ENCODE measurements at places on chromosomes 6 and 20.
A peak's percentile ranks its signal among the peaks of the same experiment; 100 is the strongest.

DNA sequence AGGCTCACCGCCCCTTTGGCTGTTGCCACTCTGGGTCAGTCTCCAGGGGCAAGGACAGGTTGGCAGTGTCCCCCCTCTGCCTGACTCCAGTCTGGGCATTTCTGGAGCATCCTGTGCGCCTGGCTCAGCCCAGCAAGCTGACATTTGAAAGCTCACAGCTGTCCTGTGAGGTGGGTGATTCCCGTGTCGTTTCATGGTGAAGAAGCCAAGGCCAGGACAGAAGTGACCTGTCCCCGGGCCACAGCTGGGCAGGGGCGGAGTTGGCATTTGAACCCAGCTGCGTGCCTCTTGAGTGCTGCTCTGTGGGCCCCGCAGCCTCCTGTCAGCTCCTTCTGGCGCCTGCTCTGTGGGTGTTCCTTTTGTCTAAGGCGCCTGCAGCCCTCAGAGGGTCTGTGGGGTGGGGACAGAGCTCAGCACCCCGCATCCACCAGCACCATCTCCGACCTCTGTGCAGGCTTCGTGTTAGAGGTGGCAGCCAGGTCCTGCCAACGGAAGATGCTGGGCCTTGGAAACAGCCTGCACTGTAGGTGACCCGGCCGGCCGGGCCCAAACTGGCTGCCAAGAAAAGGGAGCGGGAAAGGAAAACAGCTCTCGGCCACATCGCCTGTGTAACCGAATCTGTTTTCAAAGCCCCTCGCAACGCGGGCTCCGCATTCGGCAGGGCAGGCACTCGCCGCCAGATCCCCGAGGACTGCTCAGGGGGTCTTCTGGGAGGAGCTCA is 5.8 kb upstream of the GATA5 start:
- no peak for DNase-seq

DNA sequence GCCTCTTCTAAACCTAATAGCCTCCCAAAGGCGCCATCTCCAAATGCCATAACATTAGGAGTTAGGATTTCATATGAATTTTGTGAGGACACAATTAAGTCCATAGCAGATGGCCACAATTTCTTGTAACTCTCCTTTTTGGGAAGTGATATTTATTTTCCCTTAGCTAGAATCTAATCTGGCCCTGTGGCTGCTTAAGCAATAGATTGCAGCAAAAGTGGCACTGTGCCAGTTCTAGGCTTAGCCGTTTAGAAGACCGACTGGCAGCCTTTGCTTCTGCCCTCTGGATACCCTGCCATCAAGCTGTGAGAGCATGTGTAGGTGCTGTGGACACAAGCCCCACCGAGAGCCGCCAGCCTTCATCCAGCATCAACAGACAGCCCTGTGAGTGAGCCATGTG is 15.9 kb upstream of the ADGB start:
- peak; percentile 75 for DNase-seq

DNA sequence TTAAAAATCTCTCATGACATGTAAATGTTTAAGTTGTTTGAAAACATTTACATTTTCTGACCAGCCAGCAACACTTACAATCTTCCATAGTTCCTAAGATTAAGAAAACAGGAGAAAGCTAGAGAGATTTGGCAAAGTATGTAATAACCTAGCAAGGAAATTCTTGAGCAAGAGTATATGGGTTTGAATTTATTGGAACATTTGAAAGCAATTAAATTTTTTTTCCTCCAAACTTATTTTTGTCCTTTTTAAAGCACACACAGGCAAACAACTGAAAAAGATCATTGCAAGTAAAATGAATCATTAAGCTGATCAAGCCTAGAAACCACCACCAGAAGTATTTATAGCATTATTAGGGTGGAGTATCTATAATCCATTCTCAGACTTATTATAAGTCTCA is 20.1 kb upstream of the ZNF217 start:
- DNase-seq: no peak

GRCh38 chr20:20520776-20521175 is 152.9 kb downstream of the INSM1 start:
- DNase-seq: no peak

- peak; percentile 62 for DNase-seq
These were observed 2.0 kb downstream of the SPAG4 start for GRCh38 chr20:35617397-35618262.

- no peak for DNase-seq
These were observed 98.1 kb upstream of the SALL4 start for GRCh38 chr20:51900443-51900842.

- no peak for DNase-seq
These were observed 171.7 kb upstream of the LAMP5 start for GRCh38 chr20:9342651-9343050.

GRCh38 chr20:54543369-54543768 is 68.0 kb downstream of the DOK5 start:
- DNase-seq: no peak

DNA sequence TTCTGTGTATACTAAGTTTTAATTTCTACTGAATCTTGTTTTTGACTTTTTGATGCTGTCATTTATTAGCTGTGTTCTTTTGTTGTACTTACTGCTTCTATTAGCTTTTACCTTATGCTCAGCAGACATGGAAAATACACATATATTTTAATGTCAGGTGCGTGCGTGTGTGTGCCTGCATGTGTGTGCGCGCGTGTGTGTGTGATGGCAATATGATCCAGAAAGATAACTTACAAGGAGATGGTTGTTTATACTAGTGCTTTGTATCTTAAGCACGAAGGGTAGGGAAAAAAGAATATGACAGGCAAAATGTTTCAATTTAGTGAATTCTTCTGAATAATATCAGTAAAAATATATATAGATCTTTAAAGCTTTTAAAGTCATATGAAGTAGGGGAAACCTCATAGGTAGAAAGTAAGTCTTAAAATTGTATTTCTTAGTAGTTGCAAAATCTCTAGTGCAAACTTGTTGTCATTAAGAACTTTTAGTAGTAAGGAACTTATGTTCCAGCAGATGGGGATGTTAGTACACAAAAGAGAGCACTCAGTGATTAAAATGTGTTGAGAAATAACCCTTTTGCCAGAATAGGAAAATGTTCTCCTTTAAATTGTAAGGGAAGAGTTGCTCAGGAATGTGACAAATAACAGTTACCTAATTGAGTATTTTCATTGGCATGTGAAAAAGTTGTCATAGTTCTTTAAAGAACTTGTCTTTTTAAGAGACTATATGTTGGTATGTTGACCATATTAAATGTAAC is 13.2 kb downstream of the QKI start:
- DNase-seq: no peak

- DNase-seq: no peak
These were observed 83.3 kb downstream of the GMDS start for GRCh38 chr6:2162079-2162445.

DNA sequence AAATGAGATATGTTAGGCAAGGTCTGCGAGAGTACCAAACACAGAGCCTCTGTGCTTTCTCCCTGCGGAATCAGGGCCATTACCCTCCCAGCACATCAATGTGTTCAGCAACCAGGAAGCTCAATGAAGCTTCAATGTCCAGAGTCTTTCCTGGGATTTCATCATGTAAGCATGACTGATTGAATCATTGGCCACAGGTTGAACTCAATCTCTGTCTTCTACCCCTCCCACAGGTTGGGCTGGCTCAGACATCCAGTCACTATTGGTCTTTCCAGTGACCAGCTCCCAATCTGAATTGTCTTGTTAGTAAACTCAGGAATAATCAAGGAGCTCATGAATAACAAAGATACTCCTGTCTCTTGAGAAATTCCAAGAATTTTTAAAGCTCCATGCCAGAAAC is 2.7 kb upstream of the DTD1 start:
- DNase-seq: no peak

DNA sequence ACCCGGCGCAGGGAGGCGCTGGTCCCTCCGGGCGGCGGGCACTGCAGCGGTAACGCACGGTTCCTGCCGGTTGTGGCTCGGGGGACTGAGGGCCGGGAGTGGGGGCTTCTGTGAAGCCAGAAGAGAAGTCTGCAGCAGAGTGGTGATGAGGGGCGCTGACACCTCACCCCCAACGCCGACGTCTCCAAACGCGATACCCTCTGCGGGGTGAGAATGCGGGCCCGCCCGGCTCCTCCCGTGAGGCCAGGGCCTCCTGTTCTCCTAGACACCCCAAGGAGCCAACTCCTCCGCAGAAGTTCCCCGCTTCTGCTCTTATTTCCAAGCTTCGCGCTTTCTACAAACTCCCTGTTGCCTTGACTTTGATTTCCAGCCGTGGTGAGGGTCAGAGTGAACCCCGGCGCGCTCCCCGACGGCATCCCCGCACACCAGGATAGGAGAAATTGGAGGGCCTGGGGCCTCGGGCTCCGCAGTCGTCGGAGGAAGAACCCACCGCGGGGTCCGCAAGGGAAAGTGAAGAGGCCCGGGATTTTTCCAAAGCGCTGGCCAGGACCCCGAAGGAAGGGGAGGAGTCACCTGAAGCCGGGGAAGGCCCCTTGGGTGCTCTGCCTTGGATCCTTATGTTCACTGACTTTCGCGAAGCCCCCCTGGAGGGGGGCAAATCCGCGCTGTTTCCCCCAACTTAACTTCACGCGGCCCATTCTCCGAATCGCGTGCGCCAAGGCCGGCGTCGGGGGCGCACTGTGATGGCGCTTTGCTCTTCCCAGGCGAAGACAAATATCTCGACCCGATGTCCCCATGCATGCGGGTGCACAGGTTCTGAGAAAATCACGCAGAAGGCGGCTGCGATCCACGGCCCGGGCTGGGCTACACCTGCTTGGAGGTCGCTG is 3.1 kb upstream of the INSM1 start:
- DNase-seq: no peak

DNA sequence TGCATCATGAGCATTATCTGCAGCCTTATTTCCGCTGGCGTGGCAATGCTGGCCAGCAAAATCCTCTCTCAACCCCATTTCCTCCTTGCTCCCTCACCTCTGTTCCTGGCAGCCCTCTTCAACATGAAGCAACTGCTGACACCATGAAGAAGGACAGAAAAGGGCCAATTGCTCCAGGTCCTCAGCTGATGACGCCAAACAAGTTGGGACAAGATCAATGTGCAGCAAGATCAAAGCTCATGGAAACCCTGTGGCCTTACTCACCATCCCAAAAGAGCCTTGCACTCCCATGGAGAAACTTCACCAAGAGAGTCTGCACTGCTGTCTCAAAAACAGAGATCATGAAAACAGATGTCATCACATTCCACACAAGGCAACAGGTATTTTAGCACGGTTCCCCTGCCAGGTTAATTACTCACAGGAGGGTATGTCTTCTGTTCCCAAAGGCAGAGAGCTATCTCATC is 7.4 kb downstream of the GFOD1 start:
- no peak for DNase-seq

DNA sequence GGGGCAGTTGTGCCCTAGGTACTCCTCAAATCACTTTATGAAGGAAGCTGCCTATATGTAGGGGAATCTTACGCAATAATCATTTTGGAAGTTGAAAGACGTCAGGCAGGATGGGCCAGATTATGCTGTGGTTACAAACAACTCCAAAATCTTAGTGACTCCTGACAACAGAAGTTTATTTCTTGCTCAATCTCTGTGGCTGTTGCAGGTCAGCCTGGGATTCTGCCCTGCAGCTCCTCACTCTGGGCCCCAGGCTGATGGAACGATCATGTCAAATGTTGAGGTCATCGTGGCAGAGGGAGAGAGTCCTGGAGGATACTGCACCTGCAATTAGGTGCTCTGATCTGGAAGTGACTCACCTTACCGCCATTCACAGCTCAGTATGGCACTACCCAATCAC is 88.4 kb downstream of the ZDHHC14 start:
- no peak for DNase-seq

DNA sequence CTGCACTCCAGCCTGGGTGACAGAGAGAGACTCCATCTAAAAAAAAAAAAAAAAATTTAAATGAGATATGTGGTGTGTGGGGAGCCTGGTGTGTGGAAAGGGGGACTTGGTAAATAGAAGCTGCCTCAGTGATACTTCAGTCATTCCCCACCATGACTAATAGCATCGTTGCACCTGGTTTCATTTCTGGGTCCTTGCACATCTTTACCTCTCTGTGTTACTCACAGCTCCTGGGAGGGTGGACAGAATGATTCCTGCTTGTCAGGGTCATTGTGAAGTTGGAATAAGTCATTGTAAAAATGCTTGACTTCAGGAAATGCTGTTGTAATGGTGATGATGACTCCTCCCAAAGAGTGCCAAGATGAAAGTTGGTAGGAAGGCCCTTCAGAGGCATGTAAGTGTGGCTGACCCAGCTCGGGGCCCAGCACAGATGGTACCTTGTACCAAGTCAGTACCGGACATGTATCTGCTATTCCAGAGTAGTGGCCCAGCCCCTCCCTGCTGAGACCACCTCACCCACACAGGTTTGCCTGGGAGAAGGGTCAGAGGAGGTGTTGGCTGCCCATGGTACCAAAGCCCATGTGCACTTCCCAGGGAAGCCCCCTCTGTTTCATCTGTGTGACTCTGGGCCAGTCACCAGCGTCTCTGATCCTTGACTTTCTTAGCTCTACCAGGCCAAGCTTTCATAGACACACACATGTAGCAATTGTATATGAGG is 48.4 kb downstream of the PLAGL2 start:
- DNase-seq: no peak

DNA sequence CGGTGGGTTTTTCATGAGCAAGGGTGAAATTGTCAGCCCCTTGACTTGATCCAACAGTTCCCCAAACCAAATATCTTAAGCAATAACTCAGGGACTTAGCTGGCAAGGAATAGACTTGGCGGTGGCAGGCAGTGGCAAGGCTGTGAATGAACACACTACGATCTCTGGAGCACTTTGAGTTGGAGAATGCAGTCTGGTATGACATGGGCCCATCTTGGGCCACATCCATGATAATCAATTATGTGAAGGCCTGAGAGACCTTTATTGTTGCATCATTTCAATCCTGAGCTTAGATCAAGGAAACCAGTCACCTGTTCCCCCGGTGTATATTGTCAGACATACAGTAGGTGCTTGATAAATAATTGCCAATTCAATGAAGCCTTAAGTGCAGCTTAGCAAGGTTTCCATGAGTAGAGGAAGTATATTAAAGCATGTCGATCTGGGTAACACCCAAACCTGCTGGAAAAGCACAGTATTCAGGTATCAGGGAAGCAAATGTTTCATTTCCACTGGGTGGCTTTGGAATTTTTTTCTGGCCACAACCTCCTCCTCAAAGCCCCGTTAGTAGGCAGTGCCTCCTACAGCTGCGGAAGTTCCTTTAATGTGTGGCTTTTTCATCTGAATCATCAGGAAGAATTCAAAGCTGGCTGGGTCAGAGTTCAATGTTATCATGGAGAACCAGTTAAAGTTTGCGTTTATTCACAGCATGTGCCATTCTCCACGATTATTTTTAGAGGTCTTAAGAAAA is 10.2 kb downstream of the CASS4 start:
- no peak for DNase-seq

DNA sequence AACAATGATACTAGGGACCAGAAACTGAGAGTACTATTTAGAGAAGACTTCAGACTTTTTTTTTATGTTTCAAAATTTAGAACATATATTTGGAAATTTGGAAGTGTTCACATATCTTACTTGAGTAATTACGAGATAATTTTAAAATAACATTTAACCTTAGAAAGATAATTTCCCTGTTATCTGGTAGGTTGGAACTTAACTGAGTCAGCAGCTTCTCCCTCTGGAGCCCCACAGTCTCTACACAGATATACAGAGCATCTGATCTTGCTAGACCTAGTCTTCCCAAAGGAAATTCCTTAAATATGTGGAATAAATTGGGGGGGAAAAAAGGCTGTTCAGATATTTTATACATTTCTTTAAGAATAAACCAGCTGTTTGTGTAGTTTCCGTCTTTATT is 48.6 kb downstream of the TSPYL4 start:
- no peak for DNase-seq

GRCh38 chr6:147983581-147984366 is 358.9 kb upstream of the SASH1 start:
- DNase-seq: no peak

GRCh38 chr20:63182425-63182824 is 33.5 kb downstream of the YTHDF1 start:
- no peak for DNase-seq

GRCh38 chr6:156795825-156796224 is 18.6 kb downstream of the ARID1B start:
- DNase-seq: no peak

All from HL-60 (cell line).